Ovary (tissue), 10 donors: ENCODE measurements at places on chromosomes 12 and 14. TPM values are rescaled to one million over a fixed set of nuclear protein-coding genes. Genes with fewer than 3 reads are reported as not detected.

- peak overlapping the region; percentile 89 for H3K27ac ChIP-seq
- no peaks in the 10 kb centered on the region for H3K36me3 ChIP-seq
- H3K27me3 ChIP-seq, result no peaks in the 10 kb centered on the region
- peaks cover 65% of the 10 kb centered on the region for H3K4me1 ChIP-seq
Measured at GRCh38 chr12:123115409-123116121, 35.3 kb downstream of the PITPNM2 start.

The OAS3 gene
- 7.6 TPM for total RNA-seq

DNA sequence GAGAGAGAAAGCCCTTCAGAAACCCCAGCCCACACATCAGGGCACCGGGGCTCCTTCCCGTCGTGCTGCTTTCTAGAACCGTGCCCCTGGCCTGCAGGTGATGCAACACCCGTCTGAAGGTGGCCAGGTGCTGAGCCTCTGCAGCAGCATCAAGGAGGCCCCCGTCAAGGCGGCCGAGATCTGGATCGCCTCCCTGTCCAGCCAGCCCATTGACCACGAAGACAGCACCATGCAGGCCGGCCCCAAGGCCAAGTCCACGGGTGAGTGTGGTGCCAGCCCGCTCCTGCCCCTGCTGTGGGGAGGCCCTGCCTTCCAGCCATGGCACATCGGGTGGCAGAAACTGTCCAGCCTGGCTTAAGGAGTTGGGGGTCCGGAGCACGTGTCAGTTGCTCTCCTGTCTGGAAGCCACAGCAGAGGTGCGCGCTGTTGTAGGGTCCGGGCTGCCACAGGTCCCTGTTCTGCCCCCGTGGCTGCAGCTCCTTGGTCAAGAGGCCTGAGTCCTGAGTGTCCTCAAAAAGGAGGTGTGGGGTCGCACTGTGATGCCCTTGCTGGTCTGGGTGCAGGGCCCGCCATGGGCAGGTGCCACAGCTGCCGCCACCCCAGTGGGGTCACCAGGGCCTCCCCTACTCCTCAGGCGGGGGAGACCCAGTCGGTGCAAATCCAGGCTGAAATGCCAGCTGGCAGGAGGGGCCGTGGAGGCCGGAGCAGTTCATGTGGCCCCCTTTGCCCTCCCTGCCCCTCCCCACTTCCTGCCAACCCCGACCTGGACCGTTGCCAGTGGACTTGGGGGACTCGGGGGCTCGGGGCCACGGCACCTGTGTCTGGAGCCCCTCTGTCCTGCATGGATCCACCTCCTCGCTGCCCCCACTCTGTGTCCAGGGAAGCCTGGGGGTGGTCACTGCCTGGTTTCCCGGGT lies 31.0 kb upstream of the TEX22 start:
- H3K4me1 ChIP-seq, result peaks cover 2% of the 10 kb centered on the region
- DNase-seq, result no peak
- H3K4me3 ChIP-seq, result no peak overlapping the region

The AJUBA gene
- total RNA-seq, result 18.8 TPM

- no peaks in the 10 kb centered on the region for H3K36me3 ChIP-seq
- H3K27ac ChIP-seq, result peak overlapping the region; percentile 99
- H3K27me3 ChIP-seq, result no peaks in the 10 kb centered on the region
- DNase-seq, result peak; percentile 60
- H3K4me3 ChIP-seq, result peak overlapping the region; percentile 79
Measured at GRCh38 chr14:50666772-50667683, 1.1 kb downstream of the SAV1 start.
